ENCODE measurements at places on chromosomes 2 and 18. TPM values are rescaled to one million over a fixed set of nuclear protein-coding genes. Genes with fewer than 3 reads are reported as not detected.

Gene FBXO48
- 0.50 TPM for total RNA-seq

Gene RAB6C
- not detected for total RNA-seq

Gene KCNIP3
- under 0.01 TPM for total RNA-seq

Gene TRABD2A
- total RNA-seq: 0.38 TPM

Gene MC5R
- total RNA-seq: not detected

Gene GRB14
- total RNA-seq: 0.32 TPM

Gene SIX3
- total RNA-seq: not detected

Gene GPBAR1
- 0.16 TPM for total RNA-seq

Gene TTN
- 0.49 TPM for total RNA-seq

Gene AQP12B
- total RNA-seq: not detected

Gene CHMP3
- 48.4 TPM for total RNA-seq

Gene POTEI
- 0.16 TPM for total RNA-seq

Gene TCF7L1
- 2.9 TPM for total RNA-seq

Gene SLC4A5
- total RNA-seq: not detected

Gene HYCC2
- total RNA-seq: 9.4 TPM

Gene TXNDC2
- not detected for total RNA-seq

Gene GALNT5
- under 0.01 TPM for total RNA-seq

Gene SULT1C4
- 82.8 TPM for total RNA-seq

Gene PRKAG3
- total RNA-seq: not detected

Gene UGP2
- 42.3 TPM for total RNA-seq

Gene SERPINB4
- not detected for total RNA-seq

Gene COL4A3
- not detected for total RNA-seq

Gene G6PC2
- not detected for total RNA-seq

Gene PDCD1
- total RNA-seq: not detected

Gene ECEL1
- total RNA-seq: not detected

Gene TP53I3
- total RNA-seq: 46.4 TPM

Gene NT5DC4
- total RNA-seq: not detected

Gene CHRND
- total RNA-seq: not detected

Gene MEP1B
- 0.25 TPM for total RNA-seq

Gene RBM44
- total RNA-seq: 0.32 TPM

Gene ARL5A
- total RNA-seq: 168 TPM
